Activated CD4-positive, alpha-beta T cell treated with anti-CD3 and anti-CD28 coated beads, Interleukin-2, amount 10 ng/mL, durations not matched to agents 24 days and 14 days (primary cell): ENCODE measurements at places on chromosomes 3 and 15. TPM values are rescaled to one million over a fixed set of nuclear protein-coding genes. Genes with fewer than 3 reads are reported as not detected.

GRCh38 chr3:51828297-51828696 is 33.1 kb upstream of the IQCF2 start:
- no peak for DNase-seq

GRCh38 chr3:188434594-188434993 is 280.6 kb downstream of the LPP start:
- DNase-seq: no peak

DNA sequence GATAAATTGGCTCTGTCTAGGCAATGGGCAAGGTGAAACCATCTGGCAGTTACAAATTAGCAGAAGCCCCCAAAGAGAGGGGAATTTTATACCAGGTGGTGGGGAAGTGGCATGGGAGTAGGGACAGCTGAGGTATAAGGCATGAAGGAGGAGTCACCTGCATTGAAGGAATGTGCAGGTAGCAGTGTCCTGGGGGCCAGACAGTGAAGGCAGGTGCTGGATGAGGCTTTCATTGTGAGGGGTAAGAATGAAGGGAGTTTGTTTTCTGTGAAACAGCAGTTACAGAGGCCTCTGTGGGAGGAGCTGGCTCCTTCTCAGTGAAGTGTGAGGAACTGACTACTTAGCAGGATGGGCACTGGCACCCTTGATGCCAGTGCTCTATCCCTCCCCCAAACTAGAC is 19.1 kb upstream of the PXYLP1 start:
- DNase-seq: no peak

GRCh38 chr15:97072545-97072944 is 742.0 kb downstream of the NR2F2 start:
- no peak for DNase-seq

DNA sequence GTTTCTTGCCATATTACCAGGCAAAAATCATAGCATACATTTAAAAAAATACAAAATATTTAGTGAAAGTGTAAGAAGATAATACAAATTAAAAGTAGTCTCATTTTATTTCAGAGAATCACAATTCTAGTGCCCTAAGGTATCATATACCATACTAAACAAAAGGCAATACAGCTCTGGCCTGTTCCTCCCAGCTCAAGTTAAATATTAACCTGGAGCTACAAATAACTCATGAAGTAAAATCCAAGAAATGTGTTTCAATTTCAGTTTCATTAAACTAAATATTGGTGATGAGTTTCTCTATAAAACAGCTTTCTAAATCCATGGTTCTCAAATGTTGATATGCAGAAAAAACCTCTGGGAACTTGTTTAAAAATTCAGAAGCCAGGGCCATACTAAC is 67.7 kb downstream of the INO80 start:
- DNase-seq: no peak

- no peak for DNase-seq
These were observed 23.0 kb downstream of the NANOGP8 start for GRCh38 chr15:35061825-35062737.

- no peak for DNase-seq
These were observed 30.9 kb downstream of the HES1 start for GRCh38 chr3:194166682-194167479.

DNA sequence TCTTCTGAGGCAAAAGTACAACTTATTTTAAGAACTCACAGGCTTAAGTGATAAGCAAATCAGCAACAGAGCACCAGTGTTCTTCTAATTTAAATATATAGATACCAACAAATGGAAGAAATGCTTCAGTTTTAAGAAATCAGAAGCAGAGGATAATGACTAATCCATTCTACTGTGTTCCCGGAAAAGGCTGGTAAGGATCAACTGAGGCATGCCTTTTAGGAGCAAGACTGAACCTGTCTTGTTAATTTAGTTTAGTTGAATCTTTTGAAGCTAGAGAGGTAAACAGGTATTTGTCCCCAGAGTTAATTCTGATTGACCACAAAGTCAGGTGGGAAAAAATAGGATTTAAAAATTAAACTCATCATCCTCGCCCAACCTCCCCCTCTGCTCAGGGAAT is 51.8 kb downstream of the TAMM41 start:
- no peak for DNase-seq

- DNase-seq: no peak
These were observed 7.9 kb upstream of the MLF1 start for GRCh38 chr3:158563076-158563475.

DNA sequence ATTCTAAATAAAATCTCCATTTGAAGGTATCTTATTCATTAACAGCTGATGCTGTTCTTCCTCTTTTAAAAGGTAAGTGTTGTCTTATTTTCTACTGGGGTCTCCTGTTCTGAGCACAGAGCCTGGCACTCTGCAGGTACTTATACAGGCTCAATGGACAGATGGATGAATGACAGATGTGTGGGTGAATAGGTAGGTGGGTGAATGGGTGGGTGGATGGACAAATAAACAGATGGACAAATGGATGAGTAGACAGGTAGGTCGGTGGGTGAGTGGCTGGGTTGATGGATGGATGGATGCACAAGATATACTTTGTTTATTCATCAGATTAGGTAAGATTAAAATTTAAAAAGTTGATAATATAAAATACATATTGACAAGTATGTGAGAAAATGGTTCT is 53.5 kb downstream of the SLC41A3 start:
- DNase-seq: no peak

DNA sequence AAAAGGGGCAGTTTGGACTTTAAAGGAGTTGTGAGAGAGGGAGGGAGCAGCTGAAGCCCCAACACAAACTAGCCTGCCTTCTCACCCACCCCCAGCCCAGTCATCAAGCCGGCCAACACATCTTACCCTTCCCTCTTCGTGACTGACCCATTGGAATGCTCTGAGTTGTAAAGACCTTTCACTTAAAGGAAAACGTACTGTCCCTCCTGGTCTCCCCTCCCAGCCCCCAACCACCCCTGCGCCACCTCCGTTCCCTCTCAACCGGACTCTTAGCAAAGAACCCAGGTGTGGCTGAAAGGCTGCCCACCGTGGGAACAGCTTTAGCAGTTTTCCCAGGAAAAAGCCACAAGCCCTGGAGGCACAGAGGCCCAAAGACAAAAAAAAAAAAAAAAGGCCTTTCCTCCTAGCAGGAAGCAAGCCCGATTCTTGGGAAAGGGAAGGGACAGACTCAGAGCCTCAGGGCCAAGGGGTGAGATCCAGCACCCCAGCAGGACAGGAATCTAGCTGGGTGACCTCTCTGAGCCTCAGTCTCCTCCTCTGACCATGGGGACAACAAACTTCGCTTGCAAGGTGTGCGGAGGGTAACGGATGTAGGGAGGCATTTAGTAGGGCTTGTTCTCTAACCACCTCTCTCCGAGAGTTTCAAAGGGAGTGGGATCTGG is 2.4 kb downstream of the CYP11A1 start:
- no peak for DNase-seq

- DNase-seq: no peak
These were observed 41.6 kb upstream of the DLG1 start for GRCh38 chr3:197339841-197340520.

DNA sequence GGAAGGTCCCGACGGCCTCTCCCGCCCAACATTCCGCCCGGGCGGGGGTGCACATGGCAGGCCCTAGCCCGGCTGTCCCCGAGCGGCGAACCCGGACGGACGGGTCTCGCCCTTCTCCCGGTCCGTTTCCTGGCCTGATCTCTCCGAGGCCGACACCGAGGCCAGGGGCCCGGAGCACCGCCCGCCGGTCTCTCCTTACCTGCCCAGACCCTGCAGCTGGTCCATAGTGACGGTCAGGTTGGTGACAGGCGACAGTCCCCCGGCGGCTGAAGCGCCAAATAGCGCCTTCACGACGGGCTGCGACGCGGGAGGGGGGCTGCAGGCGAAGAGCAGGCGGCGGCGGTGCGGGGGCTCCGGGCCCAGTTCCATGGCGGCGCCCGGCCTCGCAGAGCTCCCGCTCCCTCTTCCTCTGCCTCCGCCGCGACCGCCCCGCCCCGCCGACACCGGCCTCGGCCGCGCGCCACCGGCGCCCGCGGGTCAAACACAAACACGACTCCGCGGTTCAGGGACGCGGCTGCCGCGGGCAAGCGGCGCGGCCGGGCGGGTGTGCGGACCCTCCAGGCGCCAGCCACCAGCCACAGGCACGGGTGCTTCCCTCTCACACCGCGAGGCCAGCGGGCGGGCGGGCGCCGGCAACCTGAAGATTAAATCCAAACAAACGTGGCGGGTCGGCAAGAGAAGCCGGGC is 495 bp downstream of the CDC25A start:
- DNase-seq: peak; percentile 88

DNA sequence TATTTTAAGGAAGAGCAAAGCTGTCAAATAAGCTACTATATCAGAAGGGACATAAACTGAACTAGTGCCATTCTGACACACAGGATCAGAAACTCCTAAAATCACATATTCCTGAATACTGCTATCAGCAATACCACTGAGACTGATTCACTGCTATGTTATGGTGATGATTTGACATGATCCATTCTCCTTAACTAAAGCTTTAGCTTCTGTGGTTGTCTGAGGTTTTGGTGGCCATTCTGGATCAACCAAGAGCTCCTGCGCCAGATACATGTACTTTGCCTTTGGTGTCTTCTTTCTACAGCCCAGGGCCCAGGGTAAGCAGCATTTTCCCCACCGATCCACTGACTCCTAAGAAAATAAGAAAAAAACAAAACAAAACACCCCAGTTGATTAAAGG is 6.7 kb upstream of the GP5 start:
- peak; percentile 46 for DNase-seq

The HTR3E gene
- not detected in 2 replicates for total RNA-seq

The NUP210 gene
- 164 and 169 TPM in 2 replicates for total RNA-seq

The NR2E3 gene
- not detected in 2 replicates for total RNA-seq

The AADAC gene
- total RNA-seq: not detected in 2 replicates

The OR5K2 gene
- not detected in 2 replicates for total RNA-seq

The COMMD4 gene
- total RNA-seq: 79.5 and 86.7 TPM in 2 replicates

The PRR20G gene
- total RNA-seq: not detected in 2 replicates

The IQCF5 gene
- not detected in 2 replicates for total RNA-seq

The EPB42 gene
- total RNA-seq: not detected in 2 replicates

The ROBO2 gene
- not detected in 2 replicates for total RNA-seq

The PLA1A gene
- total RNA-seq: 0.26 and 0.31 TPM in 2 replicates

The SERINC4 gene
- 0.28 and 0.33 TPM in 2 replicates for total RNA-seq

The GOLGA6A gene
- not detected in 2 replicates for total RNA-seq

The CAMP gene
- total RNA-seq: not detected in 2 replicates
